ENCODE measurements at places on chromosomes 12 and 14.

DNA sequence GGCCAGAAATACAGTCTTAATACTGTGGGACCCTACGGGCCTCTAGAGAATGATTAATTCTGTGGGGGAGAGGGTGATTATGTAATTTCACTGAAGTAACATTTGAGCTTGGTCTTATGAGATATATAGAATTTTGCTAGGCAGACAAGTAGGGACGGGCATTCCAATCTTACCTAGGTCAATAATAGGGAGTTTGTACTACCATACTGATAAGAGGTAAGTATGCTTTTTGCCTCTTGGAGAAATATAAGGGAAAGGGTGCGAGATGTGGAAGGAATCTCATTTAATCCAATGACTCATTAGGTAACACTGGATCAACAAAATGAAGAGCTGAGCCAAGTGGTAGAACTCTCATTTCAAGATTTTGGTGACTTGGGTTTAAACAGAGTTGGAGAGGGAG, 5.2 kb downstream of the RAB5B start:
- DNase-seq = no peak

GRCh38 chr12:51508285-51508684, 82.7 kb upstream of the SCN8A start:
- DNase-seq = no peak

DNA sequence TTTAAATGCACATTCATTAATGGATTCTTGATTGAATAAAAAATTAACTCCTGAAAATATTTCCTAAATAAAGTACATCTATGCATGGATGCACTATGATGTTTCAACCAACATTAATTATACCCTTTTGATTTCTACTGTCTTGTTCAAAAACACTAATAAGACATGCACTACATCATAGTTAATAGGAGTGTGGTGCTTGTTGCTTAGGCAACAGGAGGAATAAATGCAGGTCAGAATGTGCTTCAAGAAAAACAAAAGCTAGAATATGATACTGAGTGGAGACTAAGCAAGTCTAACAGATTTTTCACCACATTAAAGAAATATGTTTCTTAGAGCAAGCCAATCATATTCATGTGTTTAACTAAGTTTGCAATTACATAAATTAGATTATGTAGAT, 495.8 kb upstream of the GARIN6 start:
- no peak for DNase-seq

DNA sequence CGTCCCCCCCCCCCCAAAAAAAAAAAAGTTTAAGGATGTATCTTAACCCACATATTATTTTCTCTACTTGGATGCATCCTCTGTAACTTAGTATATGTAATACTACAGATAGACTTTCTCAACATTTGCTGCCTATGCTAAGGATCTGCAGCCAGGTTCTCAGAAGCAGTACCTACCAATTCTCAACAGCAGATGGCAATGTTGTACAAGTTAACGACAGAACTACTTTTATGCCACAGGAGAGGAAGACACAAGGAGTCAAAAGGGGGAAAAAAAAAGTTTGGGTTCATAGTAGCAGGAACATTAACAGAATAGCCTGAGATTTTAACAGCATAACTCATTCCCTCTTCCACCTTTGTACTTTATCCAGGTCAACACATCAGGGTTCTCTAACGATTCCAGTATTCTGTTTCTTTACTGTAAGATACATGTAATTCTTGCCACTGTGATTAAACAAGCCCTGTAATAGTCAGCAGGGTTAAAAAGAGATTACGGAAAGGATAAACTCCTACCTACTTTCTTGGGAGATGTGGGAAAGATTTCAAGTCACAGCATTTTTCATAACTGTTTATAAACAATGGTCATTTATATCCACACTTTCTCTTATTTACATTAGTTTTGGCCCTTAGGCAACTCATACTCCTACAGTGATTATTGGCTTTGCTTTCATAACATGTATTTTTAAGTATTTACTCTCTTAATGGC, 5.7 kb upstream of the NEK9 start:
- peak; percentile 37 for DNase-seq

DNA sequence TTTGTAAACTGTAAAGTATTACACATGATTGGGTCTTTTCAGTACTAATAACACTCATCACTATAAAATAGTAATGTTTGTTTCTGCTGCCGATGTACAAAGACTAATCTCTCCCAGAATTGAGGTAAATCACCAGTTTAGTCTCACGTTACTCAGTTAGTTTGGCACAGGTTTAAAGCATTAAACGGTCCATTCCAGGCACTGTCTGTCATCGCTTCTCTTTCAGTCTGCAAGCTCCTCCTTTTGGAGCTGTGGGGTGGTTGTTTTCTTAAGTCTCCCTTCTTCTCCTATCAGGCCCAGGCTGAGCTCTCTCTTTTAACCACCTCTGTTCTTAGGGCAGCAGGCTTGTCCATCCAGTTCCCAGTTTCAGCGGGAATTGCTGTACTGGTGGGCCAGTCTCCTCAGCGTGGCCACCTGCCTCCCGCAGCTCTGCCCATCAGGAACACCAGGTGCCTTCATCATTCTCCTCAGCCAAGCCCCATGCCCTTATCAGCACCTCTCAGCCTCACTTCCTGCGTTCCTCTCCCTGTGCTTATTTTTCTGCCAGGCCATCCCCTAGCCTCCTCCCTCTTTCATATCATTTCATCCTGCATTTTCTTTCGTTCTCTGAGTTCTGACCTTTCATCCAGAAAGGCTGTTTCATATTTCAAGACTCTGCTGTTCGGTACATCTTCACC, 149.0 kb downstream of the TGFB3 start:
- peak; percentile 25 for DNase-seq

- DNase-seq = no peak
Measured at GRCh38 chr12:93015871-93016751, 87.0 kb upstream of the EEA1 start.

DNA sequence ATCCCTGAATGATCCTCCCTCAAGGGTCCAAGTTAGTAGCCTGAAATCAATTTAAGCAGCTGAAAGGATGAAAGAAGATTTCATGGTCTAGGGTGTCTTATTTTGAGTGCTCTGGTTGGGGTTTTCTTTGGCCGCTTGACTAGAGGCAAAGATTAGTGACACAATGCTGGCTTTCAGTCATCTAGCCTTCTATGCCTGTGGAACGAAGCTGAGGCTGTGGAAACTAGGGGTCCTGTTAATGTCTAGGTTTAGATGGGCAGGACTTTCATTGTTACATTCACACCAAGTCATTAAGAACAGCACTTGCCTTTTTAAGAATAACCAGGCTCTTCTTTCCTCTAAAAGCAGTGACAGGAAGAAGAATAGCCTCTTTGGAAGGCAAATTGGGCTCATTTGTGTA, 253.8 kb upstream of the E2F7 start:
- DNase-seq = no peak

DNA sequence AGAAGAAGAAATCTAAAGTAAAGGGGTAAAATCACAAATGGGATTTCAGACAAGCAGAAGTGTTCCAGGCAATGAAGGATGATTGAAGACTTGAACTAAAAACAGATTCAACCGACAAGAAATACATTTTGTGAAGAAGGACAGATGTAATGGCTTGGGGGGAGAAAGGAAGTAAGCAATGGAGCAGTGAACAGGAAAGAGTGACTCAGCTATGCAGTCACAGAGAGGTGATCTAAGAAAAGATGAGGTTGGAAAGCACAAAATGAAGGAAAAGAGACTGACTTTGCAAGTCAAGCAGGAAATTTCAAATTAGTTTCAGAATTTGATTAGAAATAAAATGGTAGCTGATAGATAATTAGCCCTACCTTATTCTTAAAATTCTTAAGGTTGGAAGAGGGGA, 66.5 kb downstream of the PUS7L start:
- DNase-seq = no peak

- no peak for DNase-seq
Measured at GRCh38 chr14:73492670-73493069, 1.9 kb downstream of the RIOX1 start.

DNA sequence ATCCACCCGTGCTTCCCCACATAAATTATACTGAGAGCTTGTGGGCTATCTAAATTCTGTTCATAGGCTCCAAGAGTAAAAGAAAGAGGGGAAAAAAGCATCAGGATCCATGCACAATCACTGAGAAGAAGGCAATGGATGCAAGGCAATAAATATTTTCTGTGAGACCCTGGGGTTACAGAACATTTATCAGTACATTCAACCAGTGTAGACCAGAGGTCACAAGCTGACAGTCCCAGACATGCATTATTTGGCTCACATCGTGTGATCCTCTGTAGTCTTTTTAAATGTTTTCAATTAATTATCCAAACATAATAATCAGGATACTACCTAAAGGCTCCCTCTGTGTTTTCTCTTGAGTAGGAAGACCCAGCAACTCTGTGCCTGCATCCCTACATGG, 267.9 kb upstream of the CAND1 start:
- no peak for DNase-seq

GRCh38 chr12:98332642-98333041, 182.7 kb upstream of the TMPO start:
- no peak for DNase-seq

DNA sequence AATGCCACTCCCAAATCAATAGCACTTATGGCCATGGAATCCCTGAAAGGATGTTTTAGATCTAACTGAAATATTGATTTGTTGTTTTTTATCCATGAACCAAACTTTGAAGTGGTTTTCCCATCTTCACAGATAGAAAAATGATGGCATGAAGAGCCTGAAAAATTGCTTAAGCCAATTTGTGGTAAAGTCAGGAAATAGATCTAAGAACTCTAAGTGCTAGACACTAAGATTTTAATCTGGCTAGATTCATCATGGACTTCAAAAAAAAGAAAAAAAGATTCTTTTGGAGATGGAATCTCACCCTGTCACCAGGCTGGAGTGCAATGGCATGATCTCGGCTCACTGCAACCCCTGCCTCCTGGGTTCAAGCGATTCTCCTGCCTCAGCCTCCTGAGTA, 45.0 kb upstream of the STRN3 start:
- no peak for DNase-seq

DNA sequence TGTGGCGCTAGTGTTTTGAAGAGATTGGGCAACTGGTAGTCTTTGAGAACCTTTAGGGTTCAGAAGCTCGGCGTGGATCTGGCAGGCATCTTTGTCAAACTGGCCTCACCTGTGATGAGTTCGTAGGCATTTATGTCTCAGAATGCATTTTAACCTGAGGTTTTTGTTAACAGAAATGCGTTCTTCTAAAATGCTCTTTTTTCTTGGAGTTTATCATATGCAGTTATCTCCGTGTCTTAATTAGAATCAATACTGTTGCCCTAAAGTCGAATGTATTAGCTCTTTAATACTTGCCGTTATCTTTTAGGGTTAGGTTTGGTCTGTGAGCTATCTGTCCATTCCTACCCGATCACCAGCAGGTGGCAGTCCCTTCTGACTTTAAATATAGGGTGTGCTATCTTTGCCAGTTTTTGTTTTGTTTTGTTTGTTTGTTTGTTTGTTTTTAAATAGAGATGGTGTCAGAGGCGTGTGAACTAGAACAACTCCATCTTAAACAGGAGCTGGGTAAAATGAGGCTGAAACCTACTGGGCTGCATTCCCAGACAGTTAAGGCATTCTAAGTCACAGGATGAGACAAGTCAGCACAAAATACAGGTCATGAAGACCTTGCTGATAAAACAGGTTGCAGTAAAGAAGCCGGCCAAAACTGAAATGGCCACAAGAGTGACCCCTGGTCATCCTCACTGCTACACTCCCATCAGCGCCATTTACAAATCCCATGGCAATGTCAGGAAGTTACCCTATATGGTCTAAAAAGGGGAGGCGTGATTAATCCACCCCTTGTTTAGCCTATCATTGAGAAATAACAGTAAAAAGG, 1.4 kb downstream of the ATF1 start:
- DNase-seq = peak; percentile 40

DNA sequence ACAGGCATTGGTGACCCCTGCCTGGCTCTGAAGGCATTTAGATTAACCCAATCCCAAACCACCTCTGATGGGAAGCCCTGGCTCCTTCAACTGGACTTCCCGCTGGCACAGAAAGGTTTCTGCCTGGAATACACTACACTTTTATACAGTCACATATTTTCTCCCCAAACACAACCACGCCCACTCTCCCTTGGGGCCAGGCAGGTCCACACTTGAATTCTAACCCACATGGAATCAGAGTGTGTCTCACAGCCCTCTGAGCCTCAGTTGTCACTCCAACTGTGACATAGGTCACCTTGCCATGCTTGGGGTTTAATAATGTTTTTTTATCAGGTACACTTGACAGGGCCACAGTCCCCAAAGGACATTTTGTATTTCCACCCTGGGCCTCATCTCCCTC, 368.6 kb downstream of the BCL11B start:
- no peak for DNase-seq

DNA sequence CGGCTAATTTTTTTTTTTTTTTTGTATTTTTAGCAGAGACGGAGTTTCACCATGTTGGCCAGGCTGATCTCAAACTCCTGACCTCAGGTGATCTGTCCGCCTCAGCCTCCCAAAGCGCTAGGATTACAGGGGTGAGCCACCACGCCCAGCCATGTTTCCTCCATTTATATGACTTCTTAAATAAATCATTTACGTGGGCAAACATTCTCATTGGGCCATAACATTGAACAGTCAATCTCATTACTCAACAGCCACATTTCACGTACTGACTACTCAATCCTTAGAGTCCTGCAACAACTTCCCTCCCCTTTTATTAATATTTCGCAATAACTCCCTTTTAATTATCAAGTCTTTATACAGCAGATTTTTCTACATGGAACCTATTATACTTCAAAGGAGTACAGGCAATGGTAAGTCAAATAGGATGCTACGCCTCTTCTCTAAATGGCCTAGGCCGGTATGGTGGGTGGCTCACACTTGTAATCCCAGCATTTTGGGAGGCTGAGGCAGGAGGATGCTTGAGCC, 7.4 kb upstream of the CSRNP2 start:
- DNase-seq = no peak

DNA sequence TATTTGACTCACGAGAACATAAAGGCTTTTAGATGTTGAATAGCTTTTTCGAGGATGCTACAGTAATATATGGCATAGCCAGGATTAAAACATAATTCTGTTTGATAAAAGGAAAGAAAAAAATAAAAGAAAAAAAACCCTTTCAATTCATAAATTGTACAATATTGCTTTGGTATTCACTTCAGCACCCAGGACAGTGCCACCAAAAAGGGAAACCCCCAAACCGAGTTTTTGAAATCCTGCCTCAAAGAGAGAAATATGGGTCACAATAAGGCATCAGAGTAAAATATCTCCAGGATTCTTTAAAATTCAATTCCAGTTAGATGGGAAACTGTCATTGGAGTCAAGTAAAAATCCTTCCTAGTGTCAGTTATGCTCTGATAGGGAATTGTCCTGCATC, 551.2 kb upstream of the SEL1L start:
- DNase-seq = no peak

DNA sequence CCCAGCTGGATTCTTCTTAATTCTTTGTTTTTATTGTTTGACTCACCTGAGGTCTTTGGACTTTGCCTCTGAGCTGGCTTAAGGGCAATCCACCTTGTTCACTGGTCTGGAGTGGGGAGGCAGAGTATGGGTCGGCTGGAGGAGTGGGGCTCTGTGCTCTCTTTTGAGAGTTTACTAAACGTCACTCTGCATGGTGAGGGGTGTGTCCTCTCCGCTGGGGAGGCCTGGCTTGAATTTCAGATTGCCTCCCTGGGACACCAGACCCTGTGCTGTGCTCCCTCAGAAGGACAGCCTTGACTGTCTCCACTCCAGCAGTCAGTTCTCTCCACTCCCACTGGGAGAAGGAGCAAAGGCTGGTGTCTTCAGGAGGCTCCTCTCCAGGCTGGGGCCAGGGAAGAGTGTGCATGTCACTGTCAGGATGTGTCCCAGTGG, 1.9 kb upstream of the MTA1 start:
- no peak for DNase-seq
